Glomerular endothelial cell (primary cell): ENCODE measurements at places on chromosomes 6 and 20. TPM values are rescaled to one million over a fixed set of nuclear protein-coding genes. Genes with fewer than 3 reads are reported as not detected.

The PDYN gene
- total RNA-seq, result not detected in 2 replicates

The SPAG4 gene
- total RNA-seq, result 5.7 and 9.4 TPM in 2 replicates

The PSORS1C1 gene
- 1.6 and 1.8 TPM in 2 replicates for total RNA-seq

The CRISP2 gene
- not detected in 2 replicates for total RNA-seq

The CPXM1 gene
- total RNA-seq, result 4.3 and 12.5 TPM in 2 replicates

The ZNF334 gene
- 0.73 and 1.1 TPM in 2 replicates for total RNA-seq

The HAO1 gene
- not detected in 2 replicates for total RNA-seq

The PTCHD4 gene
- 8.0 and 17.8 TPM in 2 replicates for total RNA-seq

The MYLK2 gene
- 2.9 and 4.1 TPM in 2 replicates for total RNA-seq

The TRIM40 gene
- not detected in 2 replicates for total RNA-seq

The NCOA5 gene
- 25.9 and 34.3 TPM in 2 replicates for total RNA-seq

The EGFL8 gene
- 6.1 and 7.1 TPM in 2 replicates for total RNA-seq

The ADGRF5 gene
- 495 and 502 TPM in 2 replicates for total RNA-seq

The PKIB gene
- total RNA-seq, result 1.9 and 8.5 TPM in 2 replicates

The NSFL1C gene
- 53.9 and 74.2 TPM in 2 replicates for total RNA-seq

The BMP7 gene
- 3.6 TPM in 1 of 2 replicates, not detected in the other for total RNA-seq

The PFDN4 gene
- total RNA-seq, result 56.6 and 78.3 TPM in 2 replicates

The ADGB gene
- not detected in 2 replicates for total RNA-seq

The MYB gene
- total RNA-seq, result 0.29 and 0.47 TPM in 2 replicates

The ZNF335 gene
- total RNA-seq, result 12.5 and 19.3 TPM in 2 replicates

The KIFC1 gene
- 3.9 and 21.9 TPM in 2 replicates for total RNA-seq

The FAM110A gene
- 1.5 and 6.1 TPM in 2 replicates for total RNA-seq

The C6orf118 gene
- total RNA-seq, result not detected in 2 replicates

The RNF217 gene
- total RNA-seq, result 8.9 and 15.2 TPM in 2 replicates

The WFDC12 gene
- not detected in 2 replicates for total RNA-seq

The MTFR2 gene
- 5.2 and 6.4 TPM in 2 replicates for total RNA-seq

The CLDN20 gene
- total RNA-seq, result not detected in 2 replicates

The PRL gene
- not detected in 2 replicates for total RNA-seq

The PRRC2A gene
- total RNA-seq, result 125 and 166 TPM in 2 replicates

The TRIM31 gene
- not detected in 2 replicates for total RNA-seq

The MOCS1 gene
- total RNA-seq, result 8.6 and 12.1 TPM in 2 replicates

The LYRM4 gene
- 22.6 and 26.1 TPM in 2 replicates for total RNA-seq

The ALDH5A1 gene
- total RNA-seq, result 1.3 and 1.7 TPM in 2 replicates
